ENCODE measurements at places on chromosomes 16 and 17.

DNA sequence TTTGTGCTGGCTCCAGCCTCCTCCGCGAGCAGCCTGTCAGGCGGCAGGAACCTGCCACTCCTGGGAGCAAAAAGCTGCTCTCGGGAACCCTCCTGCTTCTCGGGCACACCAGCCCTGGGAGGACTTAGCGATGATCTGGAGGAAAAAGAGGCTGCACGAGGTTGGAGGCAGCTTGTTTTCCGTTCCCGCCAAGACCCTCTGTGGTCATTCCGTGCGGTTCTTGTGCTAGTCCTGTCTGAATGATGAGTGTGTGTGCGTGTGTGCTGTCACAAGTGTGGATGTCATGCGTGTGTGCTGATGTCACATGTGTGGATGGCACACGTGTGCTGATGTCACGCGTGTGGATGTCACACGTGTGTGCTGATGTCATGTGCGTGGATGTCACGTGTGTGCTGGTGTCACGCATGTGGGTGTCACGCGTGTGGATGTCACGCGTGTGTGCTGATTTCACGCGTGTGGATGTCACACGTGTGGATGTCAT, 150.0 kb downstream of the NPIPB11 start:
- DNase-seq = no peak

DNA sequence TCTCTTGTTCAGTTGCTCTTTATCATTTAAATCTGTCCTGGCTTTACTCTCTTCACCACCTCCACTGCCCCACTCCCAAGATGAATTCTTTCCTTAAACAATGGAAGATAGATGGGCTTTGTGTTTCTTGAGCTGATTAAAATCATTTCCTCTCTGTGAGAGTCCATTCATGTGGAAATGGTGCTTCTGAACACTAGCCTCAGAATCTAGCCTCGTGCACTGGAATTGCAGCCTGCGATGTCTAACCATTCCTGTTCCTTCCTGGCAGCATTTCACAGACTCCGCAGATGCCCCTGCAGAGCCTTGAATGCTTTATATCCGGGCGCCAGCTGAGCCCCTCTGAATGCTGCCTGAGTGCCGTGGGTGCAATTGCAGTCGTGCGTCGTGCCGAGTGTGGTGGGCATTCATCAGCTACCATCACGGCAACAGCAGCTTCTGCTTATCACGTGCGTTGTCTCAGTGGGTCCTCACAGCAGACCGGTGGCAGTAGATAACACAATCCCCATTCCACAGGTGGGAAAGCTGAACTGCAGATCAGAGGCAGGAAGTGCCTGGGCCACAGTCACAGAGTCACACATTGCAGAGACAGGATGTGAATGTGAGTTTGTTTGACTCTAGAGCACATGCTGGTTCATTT, 172.8 kb upstream of the WSCD1 start:
- no peak for DNase-seq

- no peak for DNase-seq
These were observed 33.5 kb upstream of the TOX3 start for GRCh38 chr16:52580488-52580887.

DNA sequence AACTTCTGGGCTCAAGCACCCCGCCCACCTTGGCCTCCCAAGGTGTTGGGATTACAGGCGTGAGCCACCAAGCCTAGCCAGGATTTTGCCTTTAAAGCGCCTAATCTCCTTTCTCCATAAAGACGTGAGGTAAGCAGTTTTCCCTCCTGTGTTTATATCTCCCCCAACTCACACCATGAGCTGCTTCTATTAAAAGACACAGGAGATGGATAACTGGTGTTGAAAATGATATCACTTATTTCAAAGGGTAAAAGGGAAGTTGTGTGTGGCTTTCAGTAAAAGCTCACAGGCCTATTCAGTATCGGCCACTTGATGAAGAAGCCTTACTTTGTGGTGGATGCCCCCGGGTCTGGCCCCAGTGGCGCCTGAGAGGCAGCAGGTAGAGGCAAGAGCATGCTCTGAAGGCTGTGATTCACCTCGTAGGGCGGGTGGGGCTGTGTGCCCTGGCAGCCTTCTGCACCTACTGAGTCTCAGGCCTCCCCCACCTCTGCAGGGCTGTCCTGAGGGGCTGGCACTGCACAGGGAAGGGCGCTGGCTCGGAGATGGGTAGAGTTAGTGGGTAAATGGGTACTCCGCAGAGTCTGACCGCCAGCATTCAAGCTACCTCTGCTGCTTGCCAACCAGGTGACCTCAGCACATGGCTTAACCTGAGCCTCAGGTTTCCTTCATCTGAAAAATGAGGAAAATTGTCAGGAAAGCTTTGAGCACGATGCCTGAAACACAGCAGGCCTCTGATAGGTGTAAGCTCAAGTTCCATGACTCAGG, 146.8 kb downstream of the CLEC16A start:
- DNase-seq = no peak

DNA sequence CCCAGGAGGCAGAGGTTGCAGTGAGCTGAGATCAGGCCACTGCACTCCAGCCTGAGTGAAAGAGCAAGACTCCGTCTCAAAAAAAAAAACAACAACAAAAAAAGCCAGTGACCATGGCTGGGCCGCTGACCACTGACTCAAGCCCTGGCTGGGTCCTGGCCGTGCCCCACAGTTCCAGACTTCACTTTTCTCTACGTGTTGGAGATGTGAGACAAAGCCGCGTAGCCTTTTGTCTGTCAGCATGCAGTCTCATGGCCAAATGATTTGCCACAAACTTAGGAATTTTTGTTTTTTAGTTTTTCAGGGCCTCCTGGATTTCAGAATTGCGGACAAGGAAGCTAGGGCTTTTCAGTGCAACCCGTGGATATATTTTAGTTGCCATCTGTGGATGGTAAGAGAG, 89.3 kb upstream of the CIBAR2 start:
- DNase-seq = no peak

DNA sequence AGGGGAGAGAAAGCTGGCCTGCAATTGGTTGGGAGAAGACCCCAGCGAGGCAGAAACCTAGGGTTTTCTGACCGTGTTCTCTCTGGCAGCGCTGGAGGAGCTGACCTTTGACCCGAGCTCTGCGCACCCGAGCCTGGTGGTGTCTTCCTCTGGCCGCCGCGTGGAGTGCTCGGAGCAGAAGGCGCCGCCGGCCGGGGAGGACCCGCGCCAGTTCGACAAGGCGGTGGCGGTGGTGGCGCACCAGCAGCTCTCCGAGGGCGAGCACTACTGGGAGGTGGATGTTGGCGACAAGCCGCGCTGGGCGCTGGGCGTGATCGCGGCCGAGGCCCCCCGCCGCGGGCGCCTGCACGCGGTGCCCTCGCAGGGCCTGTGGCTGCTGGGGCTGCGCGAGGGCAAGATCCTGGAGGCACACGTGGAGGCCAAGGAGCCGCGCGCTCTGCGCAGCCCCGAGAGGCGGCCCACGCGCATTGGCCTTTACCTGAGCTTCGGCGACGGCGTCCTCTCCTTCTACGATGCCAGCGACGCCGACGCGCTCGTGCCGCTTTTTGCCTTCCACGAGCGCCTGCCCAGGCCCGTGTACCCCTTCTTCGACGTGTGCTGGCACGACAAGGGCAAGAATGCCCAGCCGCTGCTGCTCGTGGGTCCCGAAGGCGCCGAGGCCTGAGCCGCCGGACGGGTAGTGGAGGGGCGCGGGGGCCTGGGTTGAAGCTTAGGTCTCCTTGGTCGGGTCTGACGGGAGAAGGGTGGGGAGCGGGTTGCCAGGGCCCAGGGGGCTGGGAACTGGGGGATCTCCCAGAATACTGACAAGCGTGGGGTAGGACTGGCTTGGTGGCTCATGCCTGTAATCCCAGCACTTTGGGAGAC, 7.4 kb upstream of the PYDC1 start:
- DNase-seq = no peak

- peak; percentile 95 for DNase-seq
These were observed 70.1 kb downstream of the ABCC1 start for GRCh38 chr16:16019488-16019887.

DNA sequence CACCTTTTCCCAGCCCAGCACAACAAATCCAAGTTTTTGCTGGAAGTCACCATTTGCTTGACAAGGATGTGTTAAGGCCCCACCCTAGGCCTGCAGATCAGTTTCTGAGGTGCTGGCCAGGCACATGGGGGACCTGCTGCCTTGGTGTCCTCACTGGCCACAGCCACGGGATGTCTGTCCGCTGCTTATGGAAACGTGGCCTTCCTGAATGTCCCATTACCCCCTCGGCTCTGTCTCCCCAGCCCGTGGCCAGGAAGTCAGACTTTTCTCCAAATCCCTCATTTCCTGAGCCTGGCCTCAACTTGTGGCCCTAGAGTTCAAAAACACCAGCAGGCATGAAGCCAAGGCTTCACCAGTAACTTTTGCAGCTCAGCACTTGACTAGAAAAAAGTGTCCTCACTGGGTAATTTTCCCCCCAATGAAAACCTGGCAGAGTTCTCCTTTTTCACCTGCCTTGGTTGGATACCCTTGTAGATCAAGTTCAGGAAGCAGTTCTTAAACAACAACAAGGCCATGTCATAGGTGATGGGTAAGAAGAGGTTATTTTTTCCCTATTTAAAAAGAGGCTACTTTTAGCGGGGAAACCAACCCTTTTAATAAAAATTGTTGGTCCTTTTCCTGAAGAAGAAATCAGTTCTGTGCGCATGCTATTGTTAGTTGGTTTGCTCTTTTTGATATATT, 80.8 kb downstream of the SOCS1 start:
- DNase-seq = no peak

GRCh38 chr17:74199306-74200092, 4.0 kb upstream of the RPL38 start:
- peak; percentile 58 for DNase-seq

GRCh38 chr17:64216338-64217248, 46.5 kb downstream of the TEX2 start:
- DNase-seq = no peak

- DNase-seq = peak; percentile 16
These were observed 465.9 kb upstream of the ERCC4 start for GRCh38 chr16:13453938-13454553.

- DNase-seq = no peak
These were observed 46.1 kb downstream of the WSB1 start for GRCh38 chr17:27339836-27340550.

DNA sequence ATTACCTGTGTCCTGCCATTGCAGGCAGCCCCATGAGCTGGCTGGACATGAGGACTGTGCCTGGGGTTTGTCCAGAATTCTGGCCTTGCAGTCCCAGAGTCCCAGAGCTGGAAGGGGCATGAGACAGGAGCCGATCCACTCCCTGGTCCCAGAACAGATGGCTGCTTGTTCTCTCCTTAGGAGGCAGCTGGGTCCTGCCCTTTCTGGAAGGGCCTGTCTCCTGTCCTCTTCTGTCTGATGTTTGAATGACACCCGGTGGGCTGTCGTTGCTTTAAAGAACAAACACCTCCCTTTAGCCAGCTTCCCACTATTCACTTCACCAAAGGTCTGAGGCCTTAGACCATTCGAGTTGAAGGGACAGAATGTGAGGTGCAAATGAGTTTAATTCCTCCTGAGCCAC, 63.8 kb downstream of the RAP1GAP2 start:
- no peak for DNase-seq

- DNase-seq = peak; percentile 45
These were observed 19.6 kb upstream of the TNFRSF13B start for GRCh38 chr17:16991349-16992009.

GRCh38 chr16:57908409-57908987, 62.4 kb downstream of the CNGB1 start:
- DNase-seq = no peak

DNA sequence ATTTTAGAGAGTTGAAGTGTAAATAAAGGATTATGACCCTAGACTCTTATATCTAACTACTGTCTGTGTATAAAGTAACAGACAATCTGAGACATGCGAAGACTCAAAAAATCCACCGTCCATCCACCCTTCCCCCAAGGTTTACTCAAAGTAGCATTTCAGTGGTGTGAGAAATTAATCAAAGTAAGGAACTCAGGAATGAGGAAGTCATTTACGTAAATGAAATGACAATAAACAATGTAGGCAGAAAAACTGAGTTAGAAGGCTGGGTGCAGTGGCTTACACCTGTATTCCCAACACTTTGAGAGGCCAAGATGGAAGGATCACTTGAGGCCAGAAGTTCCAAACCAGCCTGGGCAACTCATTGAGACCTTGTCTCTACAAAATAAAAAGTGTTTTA, 19.8 kb upstream of the NTN1 start:
- no peak for DNase-seq

DNA sequence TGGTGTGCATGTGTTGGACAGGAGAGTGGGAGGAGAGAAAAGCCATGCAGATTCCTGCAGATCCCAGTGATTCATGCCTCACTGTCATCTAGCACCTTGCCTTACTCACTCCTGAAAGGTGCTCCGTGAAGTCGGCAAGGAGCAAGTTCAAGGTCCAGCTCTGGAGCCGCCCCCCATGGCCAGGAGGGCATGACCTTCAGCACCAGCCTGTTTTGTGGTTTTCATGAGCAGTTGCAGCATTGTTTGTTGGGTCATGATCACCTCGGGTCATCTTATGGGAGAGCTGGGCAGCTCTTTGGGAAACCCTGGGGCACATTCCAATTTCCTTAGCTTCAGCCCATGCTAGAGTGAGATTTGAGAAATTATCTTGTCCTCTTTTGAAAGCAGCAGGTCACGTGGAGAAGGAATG, 137.5 kb upstream of the IRX3 start:
- DNase-seq = no peak

DNA sequence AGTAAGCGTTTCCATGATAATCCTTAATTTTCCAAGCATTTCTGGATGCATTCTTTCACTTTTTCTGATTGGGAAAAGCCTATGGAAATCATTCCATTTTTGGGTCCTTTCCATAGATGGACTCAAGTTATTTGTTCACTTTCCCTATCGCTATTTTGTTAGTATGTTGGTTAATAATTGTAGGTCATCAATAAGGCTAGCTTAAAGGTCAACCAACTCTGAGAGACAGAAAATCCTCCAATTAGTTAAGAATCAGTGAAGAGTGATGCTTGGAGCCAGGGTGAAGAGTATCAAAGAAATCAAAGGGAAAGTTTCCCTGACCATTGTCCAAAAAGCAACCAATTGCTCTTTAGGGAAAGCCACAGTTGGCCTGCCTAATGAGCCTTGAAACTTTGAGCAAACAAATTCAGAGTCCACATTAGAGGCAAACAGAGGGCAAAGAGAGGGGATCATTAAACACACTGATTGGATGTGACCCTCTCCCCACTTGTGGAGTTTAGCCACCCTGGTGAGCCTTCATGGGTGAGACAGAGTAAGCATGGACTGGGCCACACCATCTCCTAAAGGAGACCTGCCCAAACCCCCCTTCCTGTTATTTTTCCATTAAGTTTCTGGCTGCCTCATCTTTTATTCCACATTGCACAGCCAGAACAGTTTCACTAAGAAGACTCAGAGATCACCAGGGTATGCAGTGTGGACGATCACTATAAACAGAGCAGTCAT, 133.4 kb upstream of the DYNLRB2 start:
- no peak for DNase-seq

DNA sequence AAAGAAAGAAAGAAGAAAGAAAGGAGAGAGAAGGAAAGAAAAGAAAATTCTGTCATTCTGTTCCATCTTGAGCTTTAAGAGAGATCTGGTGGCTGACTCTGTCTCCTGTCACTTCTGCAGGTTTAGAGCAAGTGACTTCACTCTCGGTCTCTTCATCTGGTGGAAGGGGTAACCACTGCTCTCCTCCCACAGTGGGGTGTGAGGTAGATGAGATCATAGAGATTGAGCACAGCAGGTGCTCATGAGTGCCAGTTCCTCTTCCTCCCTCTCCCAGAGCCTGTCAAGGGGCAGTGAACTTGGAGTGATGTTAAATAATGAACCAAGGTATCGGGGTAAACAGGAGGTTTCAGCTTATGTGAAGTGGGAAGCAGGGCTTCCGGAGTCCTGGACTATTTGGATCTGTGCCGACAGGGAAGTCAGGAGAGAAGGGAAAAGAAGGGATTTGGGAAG, 47.7 kb downstream of the BEAN1 start:
- no peak for DNase-seq
